ENCODE measurements at places on chromosomes 6 and 20.
A peak's percentile ranks its signal among the peaks of the same experiment; 100 is the strongest.

DNA sequence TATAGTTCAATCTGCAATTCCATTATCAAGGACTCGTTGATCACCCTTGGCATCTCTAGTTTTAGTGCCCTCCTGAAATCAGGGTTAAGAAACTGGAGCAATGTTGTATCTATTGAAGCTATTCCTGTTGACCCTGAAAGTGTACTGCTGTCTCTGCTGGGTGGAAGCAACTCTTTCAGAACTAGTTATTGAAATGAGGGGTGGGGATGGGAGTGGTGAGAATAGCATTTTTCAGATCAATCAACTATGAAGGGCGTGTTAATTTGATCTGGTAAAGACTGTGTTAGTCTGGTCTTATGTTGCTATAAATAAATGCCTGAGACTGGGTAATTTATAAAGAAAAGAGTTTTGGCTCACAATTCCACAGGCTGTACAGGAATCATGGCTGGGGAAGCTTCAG lies 152.5 kb upstream of the BMP5 start:
- DNase-seq: no peak

- DNase-seq: no peak
These were observed 34.0 kb upstream of the TRAM2 start for GRCh38 chr6:52610745-52611355.

DNA sequence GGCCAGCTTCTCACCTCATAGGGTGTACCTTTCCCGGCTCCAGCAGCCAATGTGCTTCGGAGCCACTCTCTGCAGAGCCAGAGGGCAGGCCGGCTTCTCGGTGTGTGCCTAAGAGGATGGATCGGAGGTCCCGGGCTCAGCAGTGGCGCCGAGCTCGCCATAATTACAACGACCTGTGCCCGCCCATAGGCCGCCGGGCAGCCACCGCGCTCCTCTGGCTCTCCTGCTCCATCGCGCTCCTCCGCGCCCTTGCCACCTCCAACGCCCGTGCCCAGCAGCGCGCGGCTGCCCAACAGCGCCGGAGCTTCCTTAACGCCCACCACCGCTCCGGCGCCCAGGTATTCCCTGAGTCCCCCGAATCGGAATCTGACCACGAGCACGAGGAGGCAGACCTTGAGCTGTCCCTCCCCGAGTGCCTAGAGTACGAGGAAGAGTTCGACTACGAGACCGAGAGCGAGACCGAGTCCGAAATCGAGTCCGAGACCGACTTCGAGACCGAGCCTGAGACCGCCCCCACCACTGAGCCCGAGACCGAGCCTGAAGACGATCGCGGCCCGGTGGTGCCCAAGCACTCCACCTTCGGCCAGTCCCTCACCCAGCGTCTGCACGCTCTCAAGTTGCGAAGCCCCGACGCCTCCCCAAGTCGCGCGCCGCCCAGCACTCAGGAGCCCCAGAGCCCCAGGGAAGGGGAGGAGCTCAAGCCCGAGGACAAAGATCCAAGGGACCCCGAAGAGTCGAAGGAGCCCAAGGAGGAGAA lies 10.5 kb downstream of the GNAS-AS1 start:
- no peak for DNase-seq

DNA sequence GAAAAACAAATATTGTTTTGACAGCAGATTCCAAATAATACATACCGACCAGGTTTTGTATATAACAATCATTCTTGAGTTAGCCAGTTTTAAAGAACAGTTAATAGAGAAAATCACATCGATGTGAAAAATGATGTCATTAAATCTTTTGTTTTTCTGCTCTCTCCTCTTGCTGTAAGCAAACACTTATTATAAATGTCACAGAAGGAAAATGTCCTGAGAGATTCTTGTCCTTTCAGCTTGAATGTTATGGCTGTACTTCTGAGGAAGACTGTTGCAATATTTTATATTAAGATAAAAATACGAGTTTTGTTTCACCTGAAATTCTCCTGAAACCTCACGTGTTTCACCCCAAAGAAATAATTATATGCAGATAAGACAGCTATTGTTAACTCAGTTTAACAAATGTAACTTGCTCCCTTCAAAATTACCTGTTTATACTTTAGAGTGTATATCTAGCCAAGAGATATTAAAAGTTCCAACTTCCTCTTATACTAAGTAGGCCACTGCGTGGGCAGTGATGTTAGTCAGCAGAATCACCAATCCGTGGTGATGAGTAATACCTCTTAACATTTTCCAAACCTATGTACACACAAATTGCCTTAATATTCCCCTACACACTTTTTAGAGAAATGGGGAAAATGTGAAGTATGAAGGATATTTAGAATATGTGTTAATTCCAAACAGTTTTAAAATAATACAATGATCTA lies 1111.4 kb upstream of the CITED2 start:
- DNase-seq: no peak

DNA sequence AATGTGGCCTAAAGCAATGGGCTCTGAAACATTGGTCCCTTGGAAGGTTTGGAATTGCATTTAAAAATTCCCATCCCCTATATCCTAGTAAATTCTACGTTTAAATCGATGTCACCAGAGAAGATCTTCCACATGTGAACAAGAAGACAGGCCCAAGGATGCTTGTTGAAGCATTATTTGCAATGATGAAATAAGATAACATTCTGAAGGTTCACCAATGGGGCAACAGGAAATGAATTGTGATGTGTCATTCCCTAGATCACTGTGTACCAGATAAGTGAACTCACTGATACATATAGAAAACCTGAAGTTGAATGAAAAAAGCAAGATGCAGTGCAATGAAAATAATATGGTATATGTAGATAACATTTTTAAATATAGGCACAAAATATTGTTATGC lies 464.3 kb upstream of the BTBD3 start:
- no peak for DNase-seq

DNA sequence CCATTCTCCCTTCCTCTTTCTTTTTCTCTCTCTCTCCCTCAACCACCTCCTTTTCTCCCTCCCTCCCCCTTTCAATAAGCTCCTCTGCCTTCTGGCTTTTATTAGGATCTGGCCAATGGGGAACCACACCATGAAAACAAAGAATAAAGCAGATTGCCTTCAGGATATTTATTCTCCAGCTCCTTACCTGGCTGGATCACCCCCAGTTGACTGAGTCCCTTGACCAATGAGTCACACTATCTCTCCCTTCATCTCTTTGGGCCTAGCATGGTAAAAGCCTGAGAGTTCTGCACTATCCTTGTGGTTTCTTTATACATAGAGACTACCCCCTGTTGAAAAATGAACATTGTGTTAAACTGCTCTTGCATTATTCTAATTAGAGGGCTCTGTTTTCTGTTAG lies 476.8 kb downstream of the EPHA7 start:
- DNase-seq: no peak

- no peak for DNase-seq
These were observed 46.3 kb upstream of the RPS6KA2 start for GRCh38 chr6:166673309-166673708.

DNA sequence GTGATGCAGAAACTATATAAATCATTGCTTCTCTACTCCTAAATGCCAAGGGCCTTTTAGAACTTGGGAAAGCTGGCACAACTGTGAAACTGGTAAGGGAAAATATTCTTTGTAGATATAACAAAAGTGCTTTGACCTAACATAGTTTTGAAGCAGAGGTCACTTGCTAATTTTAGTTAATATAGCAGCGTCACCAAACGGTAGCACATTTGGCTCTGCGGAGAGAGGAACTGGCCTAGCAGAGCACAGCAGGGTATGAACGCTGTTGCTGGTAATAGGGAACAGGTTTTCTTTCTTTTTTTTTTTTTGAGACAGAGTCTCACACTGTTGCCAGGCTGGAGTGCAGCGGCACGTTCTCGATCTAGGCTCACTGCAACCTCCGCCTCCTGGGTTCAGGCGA lies 67.4 kb downstream of the ECT2L start:
- DNase-seq: no peak

DNA sequence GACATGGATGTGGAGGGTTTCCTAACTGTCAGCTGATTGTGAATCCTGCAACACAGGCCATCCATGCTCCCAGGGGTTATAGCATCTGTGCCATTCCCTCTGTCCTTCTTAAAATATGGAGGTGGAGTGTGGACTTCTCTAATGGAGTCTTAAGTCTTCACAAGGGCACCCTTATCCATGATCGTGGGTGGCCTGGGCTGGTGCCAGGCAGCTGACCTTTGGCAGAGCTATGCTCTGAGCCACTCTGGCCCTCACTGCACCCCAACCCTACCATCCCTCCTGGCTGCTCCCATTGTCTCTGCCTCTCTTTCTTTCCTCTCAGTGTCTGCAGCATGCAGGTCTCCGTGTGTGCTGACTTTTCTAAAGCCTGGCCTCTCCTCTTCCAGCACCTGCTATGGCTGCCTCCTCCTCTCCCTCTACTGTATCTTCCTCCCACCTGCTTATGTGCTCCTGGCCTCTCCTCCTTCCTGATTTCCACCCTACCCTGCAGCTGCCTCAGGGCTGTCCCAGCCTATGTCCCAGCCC lies 11.2 kb upstream of the PCMTD2 start:
- no peak for DNase-seq

DNA sequence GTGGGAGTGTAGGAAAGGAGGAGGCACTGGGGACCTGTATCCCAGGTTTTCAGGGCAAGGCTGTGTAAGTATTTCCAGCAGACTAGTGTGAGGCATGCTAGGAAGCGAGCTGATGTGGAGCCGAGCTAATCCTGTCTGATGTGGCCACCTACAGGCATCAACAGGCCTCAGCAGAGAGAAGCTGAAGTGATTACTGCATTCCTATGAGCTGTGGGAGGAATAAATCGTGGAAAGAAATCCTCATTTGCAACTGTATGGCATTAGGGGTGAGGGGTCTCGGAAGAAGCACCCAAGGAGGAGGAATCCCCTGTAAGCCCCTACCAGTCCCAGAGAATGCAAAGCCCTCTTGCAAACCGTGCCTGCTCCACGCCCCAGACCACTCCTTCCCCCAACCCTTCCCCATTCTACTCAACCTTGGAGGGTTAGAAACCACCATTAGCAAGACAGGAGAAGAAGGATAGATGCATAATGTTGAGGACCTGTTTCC lies 41.6 kb downstream of the C6orf15 start:
- no peak for DNase-seq

DNA sequence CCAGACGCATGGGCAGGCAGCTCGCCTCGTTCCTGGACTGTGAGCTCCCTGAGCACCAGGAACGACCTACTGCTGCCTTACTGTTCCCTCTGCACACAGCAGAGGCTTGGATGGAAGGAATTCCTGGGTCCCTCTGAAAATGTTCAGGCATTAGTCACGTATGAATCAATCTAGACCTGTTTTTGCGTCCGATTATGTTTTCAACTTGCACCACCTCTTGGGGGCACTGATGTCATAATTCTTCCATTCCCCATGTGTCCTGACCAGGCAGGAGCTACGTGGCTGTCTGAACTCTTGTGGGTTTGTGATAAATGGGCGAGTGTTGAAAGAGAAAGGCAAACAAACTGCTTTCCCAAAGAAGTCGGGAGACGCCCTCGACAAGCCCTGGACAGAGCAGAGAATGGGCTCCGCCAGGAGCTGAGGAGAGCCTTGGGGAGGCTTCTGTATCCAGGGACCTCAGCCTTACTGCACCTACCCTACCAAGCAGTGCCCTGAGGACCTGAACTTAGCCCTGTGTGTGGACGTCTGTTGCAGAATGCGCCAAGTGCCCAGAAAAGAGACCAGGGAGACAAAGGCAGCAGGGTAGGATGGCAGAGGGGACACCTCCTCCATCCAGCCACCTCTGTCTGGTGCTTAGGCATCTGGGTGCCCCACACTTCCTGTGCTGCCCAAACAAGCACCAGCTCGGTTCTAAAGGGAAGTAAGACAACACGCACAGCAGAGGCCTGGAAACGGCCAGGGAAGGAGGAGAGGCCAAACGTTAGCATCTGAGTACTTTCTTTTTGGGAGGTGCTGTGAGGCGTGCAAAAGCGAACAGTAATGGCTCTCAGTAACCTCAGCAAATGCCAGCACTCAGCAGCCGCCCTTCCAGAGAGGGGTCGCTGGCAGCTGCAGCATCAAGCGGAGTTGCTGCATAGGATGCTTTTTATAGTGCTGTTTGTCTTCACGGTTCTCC lies 124.2 kb downstream of the LY86 start:
- no peak for DNase-seq

- peak; percentile 50 for DNase-seq
These were observed 26.9 kb downstream of the SPATA2 start for GRCh38 chr20:49888212-49889000.

- DNase-seq: no peak
These were observed 42.6 kb upstream of the MRGBP start for GRCh38 chr20:62753626-62754025.

GRCh38 chr6:152783217-152783878 lies 32.8 kb downstream of the VIP start:
- no peak for DNase-seq

DNA sequence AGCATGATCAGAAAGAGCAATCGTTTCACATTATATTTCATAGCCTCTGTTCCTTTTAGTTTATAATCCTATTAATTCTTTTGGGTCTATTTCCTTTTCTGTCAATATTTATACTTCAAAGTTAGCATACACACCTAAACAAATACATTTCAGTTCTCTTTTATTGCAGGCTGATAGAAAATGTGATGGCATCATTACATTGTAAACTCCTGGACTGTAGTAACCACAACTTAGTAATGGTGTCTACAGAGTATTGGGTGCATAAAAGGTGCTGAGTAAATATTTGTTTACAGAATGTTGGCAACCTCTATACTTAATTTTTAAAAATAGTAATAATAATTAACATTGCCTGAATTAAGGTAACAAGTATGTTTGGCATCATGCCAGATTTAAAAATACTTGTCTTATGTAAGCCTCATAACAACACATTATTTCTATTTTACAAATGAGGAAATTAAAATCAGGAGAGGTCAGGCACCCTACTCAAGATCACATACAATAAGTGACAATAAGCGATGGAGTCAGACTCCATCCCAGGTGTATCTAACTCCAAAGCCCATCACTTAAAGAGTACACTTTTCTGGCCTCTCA lies 195.0 kb downstream of the UBE3D start:
- DNase-seq: no peak

DNA sequence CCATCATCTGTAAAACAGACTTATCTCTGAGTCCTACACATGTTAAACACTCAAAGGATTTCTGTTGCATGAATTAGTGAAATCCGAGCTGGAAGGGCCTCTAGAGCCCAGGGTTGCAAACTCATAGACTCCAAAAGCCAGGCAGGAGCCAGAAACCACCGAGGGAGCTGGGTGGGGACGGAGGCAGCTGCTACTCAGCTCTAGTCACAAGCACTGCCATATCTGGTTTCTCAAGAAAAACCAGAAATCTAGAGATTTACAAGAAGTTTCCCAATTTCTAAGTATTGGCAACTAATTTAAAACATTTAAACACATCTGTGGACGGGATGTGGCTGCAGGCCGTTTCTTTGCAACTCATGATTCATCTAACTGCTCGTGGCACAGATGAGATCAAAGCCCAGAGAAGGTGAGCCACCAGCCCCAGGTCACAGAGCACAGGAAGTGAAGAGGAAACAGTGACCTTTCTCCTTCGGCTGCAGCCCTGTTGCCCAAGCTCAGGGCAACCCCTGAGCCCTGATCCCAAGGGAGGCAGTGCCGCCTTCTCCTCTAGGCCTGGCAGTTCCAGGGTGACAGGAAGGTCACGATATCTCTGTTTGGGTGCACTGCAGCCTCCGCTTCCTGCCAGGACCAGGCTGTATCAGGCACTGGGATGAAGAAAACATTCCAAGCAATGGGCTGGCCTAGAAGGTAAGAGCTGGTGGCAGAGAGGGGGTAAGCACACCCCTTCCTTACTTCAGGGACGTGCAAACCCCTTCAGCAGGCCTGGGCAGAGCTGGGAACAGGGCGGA lies 26.4 kb upstream of the PTGIS start:
- peak; percentile 52 for DNase-seq

GRCh38 chr6:41659935-41660334 lies 21.7 kb downstream of the MDFI start:
- no peak for DNase-seq

Measured in stimulated activated CD4-positive, alpha-beta T cell treated with anti-CD3 and anti-CD28 coated beads, Interleukin-4, amount 100 ng/mL, for 1 hour (primary cell).